ENCODE measurements at places on chromosomes 6 and 20.

- no peak for DNase-seq
These were observed 26.8 kb upstream of the TFAP2A start for GRCh38 chr6:10441655-10442009.

- DNase-seq: no peak
These were observed 435 bp upstream of the ZNF322 start for GRCh38 chr6:26660000-26660361.

DNA sequence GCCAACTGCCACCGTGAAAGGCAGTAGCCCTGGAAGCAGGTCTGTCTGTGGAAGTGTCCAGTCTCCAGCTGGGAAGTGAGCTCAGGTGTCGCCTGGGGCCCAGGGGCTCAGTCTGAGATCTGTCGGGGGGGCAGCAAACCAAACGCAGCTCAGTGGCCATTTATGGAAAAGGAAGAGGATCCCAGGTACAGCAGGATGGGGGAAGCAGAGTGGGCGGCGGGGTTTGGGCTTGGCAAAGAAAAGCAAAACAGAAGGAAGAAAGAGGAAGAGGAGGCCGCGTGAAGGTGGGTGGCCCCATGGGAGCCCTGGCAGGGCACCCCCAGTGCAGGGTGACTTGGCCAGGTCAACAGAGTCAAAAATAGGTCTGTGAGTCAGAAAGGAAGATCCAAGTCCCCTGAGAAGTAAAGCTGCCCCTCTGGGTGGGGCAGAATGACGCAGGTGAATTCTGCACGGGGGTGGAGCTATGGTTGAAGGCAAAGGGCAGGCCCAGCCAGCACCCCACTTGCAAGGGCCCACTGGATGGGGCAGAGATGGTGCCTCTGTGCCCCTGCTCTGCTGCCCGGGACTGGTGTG lies 5.3 kb downstream of the PXDC1 start:
- no peak for DNase-seq

- DNase-seq: no peak
These were observed 361.9 kb upstream of the JARID2 start for GRCh38 chr6:14883921-14884320.

DNA sequence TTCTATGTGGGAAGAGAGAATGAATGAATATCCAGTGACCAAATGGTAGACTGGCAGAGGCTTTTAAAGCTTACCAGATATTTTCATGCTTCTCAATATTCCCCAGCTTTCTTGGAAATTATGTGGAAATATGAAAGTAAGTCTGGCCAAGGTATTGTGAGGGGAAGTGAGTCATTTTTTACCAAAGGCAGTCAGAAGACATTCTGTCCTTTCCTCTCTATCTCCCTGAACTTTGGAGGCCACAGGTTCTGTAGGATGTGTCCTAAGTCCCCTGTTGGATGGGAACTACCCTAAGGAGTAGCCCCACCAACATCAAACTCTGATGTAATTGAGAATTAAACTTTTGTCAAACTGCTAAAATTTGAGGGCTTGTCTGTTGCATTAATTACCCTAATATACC lies 593.8 kb upstream of the NRSN1 start:
- DNase-seq: no peak

GRCh38 chr6:36068012-36068392 lies 40.4 kb downstream of the MAPK14 start:
- DNase-seq: no peak

DNA sequence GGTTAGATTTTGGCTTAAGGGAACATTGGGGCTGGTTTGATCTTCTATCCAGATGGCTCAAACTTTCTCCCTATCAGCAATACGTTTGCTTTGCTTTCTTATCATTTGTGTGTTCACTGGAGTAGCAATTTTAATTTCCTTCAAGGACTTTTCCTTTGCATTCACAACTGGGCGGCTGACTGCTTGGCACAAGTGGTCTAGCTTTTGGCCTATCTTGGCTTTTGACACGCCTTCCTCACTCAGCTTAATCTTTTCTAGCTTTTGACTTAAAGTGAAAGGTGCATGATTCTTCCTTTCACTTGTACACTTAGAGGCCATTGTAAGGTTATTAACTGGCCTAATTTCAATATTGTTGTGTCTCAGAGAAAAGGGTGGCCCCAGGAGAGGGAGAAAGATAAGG lies 254.9 kb downstream of the PLCB1 start:
- DNase-seq: no peak

GRCh38 chr6:5158180-5158579 lies 73.0 kb downstream of the PPP1R3G start:
- no peak for DNase-seq

- no peak for DNase-seq
These were observed 48.5 kb downstream of the SLC22A1 start for GRCh38 chr6:160170018-160170680.

- DNase-seq: no peak
These were observed 1.8 kb upstream of the SPEF1 start for GRCh38 chr20:3783068-3783489.

DNA sequence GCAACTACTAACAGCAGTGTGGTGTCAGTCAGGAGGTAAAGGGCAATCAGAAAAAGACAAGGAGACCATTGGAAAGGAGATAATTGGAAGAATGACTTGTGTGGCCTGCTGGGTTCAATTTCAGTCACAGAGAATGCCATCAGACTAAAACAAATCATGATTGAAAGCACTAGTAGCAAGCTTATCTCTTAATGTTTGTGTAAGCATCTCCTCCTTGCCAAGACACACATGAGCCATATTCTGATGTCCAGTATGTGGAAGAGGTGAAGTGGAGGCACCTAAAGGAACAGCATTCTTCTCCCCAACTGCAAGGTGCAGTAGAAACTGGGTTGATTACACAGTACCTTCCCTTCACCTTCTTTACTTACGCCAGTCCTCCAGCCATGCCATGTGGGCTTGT lies 287.5 kb downstream of the ZFAND3 start:
- DNase-seq: no peak

DNA sequence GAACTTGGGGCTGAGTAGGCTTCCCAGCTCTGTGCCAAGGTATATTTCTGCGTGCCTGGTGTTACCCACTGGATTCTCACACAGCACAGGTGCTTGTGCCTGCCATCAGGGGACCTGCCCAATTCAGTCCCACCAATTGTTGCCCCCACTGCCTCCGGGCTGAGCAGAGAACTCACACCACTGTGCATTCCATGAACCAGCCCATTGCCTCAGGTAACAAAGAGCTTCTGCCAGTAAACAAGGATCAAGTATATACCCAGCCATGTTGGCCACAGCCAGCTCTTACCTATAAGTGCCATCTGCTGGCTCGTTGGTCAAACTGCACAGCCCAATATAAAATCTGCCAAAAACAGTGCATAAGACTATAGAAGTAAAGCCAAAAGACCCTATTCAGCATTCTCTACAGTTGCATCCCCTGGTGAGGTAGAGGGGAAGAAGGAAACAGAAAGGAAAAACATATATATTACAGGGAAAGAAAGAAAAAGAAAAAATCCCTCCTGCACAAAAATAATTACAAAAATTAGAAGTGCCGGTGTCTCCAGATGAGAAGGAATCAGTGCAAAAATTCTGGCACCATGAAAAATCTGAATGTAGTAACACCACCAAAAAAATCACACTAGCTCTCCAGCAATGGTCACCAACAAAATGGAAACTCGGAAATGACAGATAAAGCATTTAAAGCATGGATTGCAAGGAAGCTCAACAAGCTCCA lies 241.4 kb downstream of the IBTK start:
- no peak for DNase-seq

DNA sequence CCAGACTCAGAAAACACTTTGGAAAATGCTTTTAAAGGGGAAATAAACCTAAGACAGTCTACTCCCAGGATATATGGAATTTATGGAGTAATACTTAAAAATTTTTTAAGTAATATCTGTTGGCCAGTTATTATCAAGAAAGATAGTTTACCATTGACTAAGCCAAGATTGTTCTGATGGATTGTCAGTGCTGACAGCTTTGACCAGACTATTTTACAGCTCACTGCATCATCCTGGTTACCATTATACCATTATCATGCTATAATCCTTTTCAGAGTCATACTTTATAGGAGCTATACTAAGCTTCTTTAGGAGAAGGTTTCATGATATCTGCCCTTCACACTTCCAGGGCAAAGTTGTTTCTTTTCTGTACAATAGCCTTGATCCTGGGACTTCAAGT lies 16.5 kb downstream of the GTF2H5 start:
- DNase-seq: no peak

GRCh38 chr6:131787766-131788712 lies 19.8 kb upstream of the ENPP1 start:
- DNase-seq: no peak

GRCh38 chr6:110622912-110623578 lies 146.6 kb upstream of the SLC22A16 start:
- no peak for DNase-seq

DNA sequence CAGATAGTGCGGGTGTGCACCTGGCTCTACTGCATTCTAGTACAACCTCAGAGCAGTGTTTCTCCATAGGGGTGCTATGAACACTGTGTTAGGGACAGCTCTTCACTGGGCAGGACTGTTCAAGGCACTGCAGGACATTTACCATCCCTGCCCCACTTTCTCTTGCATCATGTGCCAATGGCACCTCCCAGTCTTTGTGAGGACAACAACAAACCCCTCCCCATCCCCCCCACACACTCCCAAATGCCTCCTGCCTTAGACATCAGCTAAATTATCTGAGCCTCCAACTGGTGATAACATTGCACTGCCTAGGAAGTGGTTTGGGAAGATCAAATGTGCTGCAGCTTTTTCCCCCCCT lies 98.9 kb downstream of the FYN start:
- no peak for DNase-seq

DNA sequence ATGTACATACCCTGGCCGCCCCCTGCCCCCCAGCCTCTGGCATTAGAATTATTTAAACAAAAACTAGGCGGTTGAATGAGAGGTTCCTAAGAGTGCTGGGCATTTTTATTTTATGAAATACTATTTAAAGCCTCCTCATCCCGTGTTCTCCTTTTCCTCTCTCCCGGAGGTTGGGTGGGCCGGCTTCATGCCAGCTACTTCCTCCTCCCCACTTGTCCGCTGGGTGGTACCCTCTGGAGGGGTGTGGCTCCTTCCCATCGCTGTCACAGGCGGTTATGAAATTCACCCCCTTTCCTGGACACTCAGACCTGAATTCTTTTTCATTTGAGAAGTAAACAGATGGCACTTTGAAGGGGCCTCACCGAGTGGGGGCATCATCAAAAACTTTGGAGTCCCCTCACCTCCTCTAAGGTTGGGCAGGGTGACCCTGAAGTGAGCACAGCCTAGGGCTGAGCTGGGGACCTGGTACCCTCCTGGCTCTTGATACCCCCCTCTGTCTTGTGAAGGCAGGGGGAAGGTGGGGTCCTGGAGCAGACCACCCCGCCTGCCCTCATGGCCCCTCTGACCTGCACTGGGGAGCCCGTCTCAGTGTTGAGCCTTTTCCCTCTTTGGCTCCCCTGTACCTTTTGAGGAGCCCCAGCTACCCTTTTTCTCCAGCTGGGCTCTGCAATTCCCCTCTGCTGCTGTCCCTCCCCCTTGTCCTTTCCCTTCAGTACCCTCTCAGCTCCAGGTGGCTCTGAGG lies 7.6 kb downstream of the CDKN1A start:
- DNase-seq: no peak

All from SK-N-MC (cell line).